Activated CD8-positive, alpha-beta memory T cell treated with anti-CD3 and anti-CD28 coated beads, Interleukin-2, amount 10 ng/mL, durations not matched to agents 7 days and 5 days (primary cell): ENCODE measurements at places on chromosomes 12 and 14. TPM values are rescaled to one million over a fixed set of nuclear protein-coding genes. Genes with fewer than 3 reads are reported as not detected.

The DTX3 gene
- total RNA-seq = 20.8 TPM

The B3GNT4 gene
- 0.19 TPM for total RNA-seq

The RNF212B gene
- not detected for total RNA-seq

The OR6C70 gene
- not detected for total RNA-seq

The ZDHHC22 gene
- not detected for total RNA-seq

The SYCP3 gene
- 2.0 TPM for total RNA-seq

The CCDC196 gene
- not detected for total RNA-seq

The LRCOL1 gene
- total RNA-seq = not detected

The SOCS4 gene
- total RNA-seq = 41.9 TPM

The PAX9 gene
- total RNA-seq = not detected

The KRT79 gene
- 0.23 TPM for total RNA-seq

The SLC6A15 gene
- total RNA-seq = not detected

The GZMB gene
- total RNA-seq = 2,662 TPM

The PRICKLE1 gene
- total RNA-seq = 0.61 TPM

The P2RX7 gene
- total RNA-seq = 14.4 TPM

The NFATC4 gene
- not detected for total RNA-seq

The MIP gene
- total RNA-seq = not detected

The MRPS35 gene
- 28.8 TPM for total RNA-seq

The SLCO1B1 gene
- not detected for total RNA-seq

The PTGER2 gene
- 97.6 TPM for total RNA-seq

The ESPL1 gene
- total RNA-seq = 99.0 TPM

The CLEC2A gene
- not detected for total RNA-seq

The TAPBPL gene
- total RNA-seq = 53.0 TPM

The ENDOU gene
- not detected for total RNA-seq

The SYNDIG1L gene
- total RNA-seq = not detected

The KCNH3 gene
- 1.2 TPM for total RNA-seq

The FSCB gene
- not detected for total RNA-seq
